ENCODE measurements at places on chromosomes 2 and 18. TPM values are rescaled to one million over a fixed set of nuclear protein-coding genes. Genes with fewer than 3 reads are reported as not detected.

DNA sequence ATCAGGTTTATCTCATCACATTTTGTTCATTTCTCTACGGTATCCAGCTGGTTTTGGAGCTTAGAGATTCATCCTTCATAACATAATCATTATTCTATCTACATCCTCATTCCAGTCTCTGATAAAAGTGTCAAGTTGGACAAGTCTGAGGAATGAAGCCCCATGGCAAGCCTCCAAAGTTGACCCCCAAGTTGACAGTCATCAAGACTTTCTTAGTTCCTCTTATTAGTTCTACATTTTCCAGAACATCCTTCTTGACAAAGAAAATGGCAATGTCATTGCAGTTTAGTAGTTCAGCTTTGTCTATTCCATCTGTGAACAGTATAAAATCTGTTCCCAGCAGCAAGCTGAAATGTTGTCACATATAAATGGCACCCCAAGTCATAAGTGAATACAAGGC, 4.5 kb upstream of the TMSB10 start:
- H3K27ac ChIP-seq: no peak overlapping the region
- H3K4me1 ChIP-seq: peaks cover 6% of the 10 kb centered on the region
- H3K36me3 ChIP-seq: no peaks in the 10 kb centered on the region

DNA sequence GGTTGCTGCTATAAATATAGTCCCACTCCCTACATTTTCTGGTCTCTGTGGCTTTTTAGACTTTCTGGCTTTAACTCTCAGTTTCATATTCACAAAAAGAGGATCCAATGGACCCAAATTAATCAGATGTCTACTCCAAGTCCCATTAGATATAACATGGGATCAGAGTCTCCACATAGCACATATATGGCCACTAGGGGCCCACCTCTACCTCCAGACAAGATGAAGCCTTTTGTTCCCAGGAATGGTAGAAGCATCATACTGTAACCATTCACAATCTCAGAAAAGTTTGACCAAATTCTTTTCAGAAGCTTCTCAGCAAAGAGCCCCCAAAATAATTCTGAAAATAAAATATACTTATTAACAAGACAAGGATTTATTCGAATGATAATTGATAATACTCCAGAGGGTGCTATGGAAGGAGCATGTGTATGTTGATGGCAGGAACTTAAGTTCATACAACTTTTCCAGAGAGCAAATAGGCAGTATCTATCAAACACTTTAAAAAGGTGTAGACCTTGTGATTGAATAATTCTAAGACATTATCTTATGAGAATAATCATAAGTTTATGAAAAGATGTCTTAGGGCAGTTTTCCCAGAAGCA, 382.3 kb upstream of the CRIM1 start:
- H3K36me3 ChIP-seq: no peaks in the 10 kb centered on the region
- no peak overlapping the region for H3K27ac ChIP-seq
- H3K4me3 ChIP-seq: no peak overlapping the region
- H3K27me3 ChIP-seq: no peaks in the 10 kb centered on the region
- peak; percentile 77 for DNase-seq
- 0 out of 2 replicates have a peak, but pooled peaks cover 5% of the 10 kb centered on the region for H3K4me1 ChIP-seq

GRCh38 chr2:142254031-142254430, 123.2 kb upstream of the LRP1B start:
- no peak for DNase-seq
- no peaks in the 10 kb centered on the region for H3K4me1 ChIP-seq
- no peaks in the 10 kb centered on the region for H3K27me3 ChIP-seq
- no peaks in the 10 kb centered on the region for H3K36me3 ChIP-seq
- no peak overlapping the region for H3K4me3 ChIP-seq

GRCh38 chr2:158403237-158403636, 53.3 kb downstream of the CCDC148 start:
- H3K27ac ChIP-seq: no peak overlapping the region
- no peak overlapping the region for H3K4me3 ChIP-seq
- peaks cover 8% of the 10 kb centered on the region for H3K4me1 ChIP-seq
- no peaks in the 10 kb centered on the region for H3K36me3 ChIP-seq

DNA sequence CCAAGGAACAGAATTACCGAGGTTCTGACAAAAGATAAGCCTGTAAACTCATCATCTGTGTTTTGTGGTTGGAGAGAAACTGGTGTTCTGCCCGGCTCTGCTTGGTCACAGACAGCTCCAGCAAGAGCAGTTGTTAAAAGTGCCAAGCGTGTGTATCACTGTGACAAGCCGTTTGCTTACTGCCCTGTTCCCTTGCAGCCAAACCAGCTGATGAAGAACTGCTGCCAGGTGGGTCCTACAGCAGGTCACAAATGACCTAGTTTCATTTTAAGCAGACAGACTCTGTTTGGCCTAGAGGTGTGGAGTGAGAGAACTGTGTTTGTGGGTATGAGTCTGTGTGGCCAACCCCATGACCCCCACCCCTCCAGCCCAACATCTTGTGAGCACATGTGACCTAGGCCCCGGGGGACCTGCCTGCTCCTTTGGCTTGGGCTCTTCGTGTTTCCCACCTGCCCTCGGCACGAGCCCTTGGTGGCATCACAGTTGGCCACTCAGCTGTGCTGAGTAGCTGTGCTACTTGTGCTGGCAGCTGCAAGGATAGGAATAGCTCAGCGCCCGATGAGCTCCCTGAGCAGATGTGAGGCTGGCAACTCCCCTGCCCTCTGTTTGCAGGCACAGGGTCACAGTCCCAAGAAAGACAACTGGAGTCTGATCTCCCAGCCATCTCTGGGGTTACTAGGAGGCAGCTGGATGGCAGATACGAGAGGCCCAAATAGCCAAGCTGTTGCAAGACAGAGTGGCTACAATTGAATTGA, 9.7 kb downstream of the OXER1 start:
- H3K27ac ChIP-seq: no peak overlapping the region
- no peak overlapping the region for H3K4me3 ChIP-seq
- H3K27me3 ChIP-seq: no peaks in the 10 kb centered on the region
- no peak for DNase-seq
- H3K36me3 ChIP-seq: no peaks in the 10 kb centered on the region

DNA sequence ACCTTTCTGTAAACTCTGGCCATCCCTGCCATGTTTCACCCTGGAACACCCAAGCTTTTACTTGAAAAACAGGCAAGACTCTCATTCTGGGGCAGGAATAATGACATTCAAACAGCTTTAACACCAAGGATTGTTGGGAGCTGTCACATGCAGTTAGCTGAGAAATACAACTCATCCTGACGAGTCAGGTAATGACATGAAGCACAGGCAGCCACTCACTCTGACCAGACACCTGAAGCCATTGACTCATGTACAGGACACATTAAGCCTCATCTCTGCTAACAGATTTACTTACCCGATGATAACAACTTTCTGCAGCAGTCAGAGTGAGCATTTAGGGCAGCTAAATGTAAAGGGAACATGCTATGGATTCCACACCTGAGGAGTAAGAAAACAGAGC, 163.1 kb upstream of the PGAP1 start:
- no peaks in the 10 kb centered on the region for H3K27me3 ChIP-seq
- no peak overlapping the region for H3K4me3 ChIP-seq
- no peak overlapping the region for H3K27ac ChIP-seq
- no peaks in the 10 kb centered on the region for H3K4me1 ChIP-seq

- H3K4me3 ChIP-seq: no peak overlapping the region
- peaks cover 8% of the 10 kb centered on the region for H3K4me1 ChIP-seq
- DNase-seq: no peak
- H3K27me3 ChIP-seq: no peaks in the 10 kb centered on the region
- no peaks in the 10 kb centered on the region for H3K36me3 ChIP-seq
These were observed 140.4 kb downstream of the RBMS1 start for GRCh38 chr2:160353166-160353565.

- H3K36me3 ChIP-seq: no peaks in the 10 kb centered on the region
- H3K27me3 ChIP-seq: no peaks in the 10 kb centered on the region
- no peaks in the 10 kb centered on the region for H3K4me1 ChIP-seq
These were observed 39.5 kb upstream of the CYP1B1 start for GRCh38 chr2:38115216-38116032.

GRCh38 chr2:192060161-192060560, 134.6 kb downstream of the TMEFF2 start:
- peaks cover 5% of the 10 kb centered on the region for H3K4me1 ChIP-seq
- no peak for DNase-seq

DNA sequence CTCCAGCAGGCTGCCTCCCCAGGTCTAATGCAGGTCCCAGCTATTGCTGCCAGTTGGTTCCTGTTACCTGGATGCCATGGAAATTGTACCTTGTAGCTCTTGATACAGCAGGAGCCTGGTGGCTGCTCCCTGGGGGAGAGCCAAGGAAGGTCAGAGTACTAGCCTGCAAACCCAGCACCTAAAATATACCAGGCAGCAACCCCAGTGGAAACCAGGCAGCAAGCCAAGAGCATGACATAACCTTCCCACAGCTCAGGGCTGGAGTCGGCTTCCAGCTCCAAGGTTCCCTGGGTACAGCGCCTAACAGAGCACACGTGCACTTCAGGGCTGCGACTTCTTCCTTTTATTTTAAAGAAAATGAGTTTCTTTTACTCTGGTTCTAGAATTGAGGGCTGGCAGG, 30.3 kb downstream of the TNP1 start:
- H3K36me3 ChIP-seq: no peaks in the 10 kb centered on the region
- no peak for DNase-seq
- no peak overlapping the region for H3K4me3 ChIP-seq
- H3K27me3 ChIP-seq: no peaks in the 10 kb centered on the region

- no peak overlapping the region for H3K27ac ChIP-seq
- H3K27me3 ChIP-seq: no peaks in the 10 kb centered on the region
- no peaks in the 10 kb centered on the region for H3K36me3 ChIP-seq
- no peak for DNase-seq
These were observed 98.0 kb downstream of the LNPK start for GRCh38 chr2:175904035-175904434.

GRCh38 chr2:227411320-227411989, 23.7 kb upstream of the SCYGR1 start:
- H3K27me3 ChIP-seq: no peaks in the 10 kb centered on the region
- no peaks in the 10 kb centered on the region for H3K4me1 ChIP-seq
- no peak overlapping the region for H3K27ac ChIP-seq
- H3K36me3 ChIP-seq: no peaks in the 10 kb centered on the region
- no peak for DNase-seq

DNA sequence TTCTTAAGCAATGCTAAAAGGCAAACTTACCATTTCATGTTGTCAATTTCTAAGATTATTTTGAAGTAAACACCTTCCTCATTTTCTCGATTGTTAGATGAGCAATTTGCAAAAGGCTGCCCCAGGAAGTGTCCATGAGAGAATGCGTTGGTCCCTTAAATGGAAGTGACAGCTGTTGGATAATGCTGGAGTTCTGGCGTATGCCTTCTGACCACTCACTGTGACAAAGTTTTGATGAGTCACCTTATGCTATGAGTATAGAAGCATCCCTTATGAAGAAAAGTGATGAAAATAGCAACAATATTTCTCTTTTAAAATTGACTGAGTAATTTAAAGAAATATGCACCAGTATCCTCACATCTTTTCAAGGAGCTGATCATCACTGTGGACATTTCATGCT, 1497.5 kb downstream of the DPP10 start:
- no peaks in the 10 kb centered on the region for H3K27me3 ChIP-seq
- H3K36me3 ChIP-seq: no peaks in the 10 kb centered on the region
- no peak overlapping the region for H3K4me3 ChIP-seq
- no peak for DNase-seq
- no peak overlapping the region for H3K27ac ChIP-seq

DNA sequence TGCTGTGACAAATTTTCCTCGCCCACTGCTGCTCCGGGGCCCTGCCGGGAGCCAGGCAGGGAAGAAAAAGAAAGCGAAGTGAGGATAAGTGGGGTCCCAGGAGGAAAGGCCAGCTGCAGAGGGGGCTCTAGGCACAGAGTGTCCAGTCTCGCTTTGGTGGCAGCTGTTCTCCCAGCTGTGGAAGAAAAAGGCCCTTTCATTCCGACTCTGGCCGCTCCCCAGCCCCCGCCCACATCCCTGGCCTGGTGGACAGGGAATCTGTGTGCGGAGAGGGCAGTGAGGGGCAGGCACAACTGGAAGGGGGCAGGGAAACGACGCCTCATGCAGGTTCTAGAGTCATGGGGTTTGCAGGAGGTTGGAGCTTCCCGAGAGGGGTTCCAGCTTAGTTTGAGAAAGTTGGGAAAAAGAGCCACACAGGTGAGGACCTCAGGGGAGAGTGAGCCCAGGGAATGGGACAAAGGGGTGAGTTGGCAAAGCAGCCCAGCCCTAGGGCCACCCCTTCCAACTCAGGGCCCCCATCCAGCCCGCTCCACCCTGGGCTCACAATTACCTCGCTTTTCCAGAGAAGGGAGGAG, 1.8 kb downstream of the RTKN start:
- H3K27ac ChIP-seq: 0 out of 2 replicates have a peak overlapping the region, but pooled peaks have one; percentile 66
- peak overlapping the region; percentile 96 for H3K4me3 ChIP-seq
- H3K27me3 ChIP-seq: no peaks in the 10 kb centered on the region
- H3K36me3 ChIP-seq: no peaks in the 10 kb centered on the region

DNA sequence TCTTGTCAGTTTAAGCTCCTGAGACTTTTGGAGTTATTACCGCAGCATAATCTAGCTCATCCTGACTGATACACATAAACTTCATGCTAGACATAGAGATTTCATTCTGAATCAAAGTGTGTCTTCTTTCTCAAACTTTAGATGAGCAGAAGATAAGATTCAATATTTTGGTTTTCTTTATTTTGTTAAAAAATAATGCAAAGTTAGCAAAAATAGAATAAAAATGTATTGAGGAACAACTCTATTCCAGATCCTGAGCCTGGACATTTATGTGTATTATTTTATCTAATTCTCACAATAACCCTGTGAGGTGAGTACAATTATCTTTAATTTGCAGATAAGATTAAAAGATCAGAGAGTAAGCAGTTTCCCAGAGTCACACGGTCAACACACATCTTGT, 38.4 kb downstream of the KLHL14 start:
- H3K27me3 ChIP-seq: no peaks in the 10 kb centered on the region
- no peak for DNase-seq
- H3K27ac ChIP-seq: no peak overlapping the region
- H3K36me3 ChIP-seq: no peaks in the 10 kb centered on the region
- H3K4me3 ChIP-seq: no peak overlapping the region

GRCh38 chr2:78890935-78891334, 134.6 kb upstream of the REG3G start:
- no peak overlapping the region for H3K4me3 ChIP-seq
- DNase-seq: no peak
- no peaks in the 10 kb centered on the region for H3K27me3 ChIP-seq

DNA sequence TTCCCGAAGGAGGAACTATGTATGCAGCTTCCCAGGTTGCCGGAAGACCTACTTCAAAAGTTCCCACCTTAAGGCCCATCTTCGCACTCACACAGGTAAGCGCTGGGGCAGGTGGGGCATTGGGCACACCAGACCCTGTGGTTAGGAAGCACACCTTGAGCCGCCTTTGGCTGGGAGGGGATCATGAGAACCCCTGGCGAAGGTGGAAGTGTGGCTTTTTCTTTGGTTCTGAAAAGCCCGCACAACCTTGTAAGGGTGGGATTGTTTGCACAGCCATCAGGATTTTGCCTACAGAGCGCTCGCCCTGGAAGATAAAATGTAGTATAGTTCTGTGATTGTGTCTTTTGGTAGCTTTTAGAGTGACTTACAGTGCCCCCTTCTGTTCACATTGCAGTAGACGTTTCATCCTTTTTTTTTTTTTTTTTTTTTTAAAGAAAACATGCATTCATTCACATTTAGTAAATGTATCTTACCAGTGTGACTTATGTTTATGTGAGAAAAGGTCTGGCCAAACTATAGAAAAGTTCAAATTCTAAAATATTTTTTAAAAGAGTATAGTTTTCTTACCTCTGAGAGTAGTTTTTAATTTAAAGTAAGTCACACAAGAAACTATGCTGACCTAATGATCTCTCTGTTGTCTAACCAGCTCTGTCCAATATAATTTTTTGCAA, 5.3 kb downstream of the KLF11 start:
- 0 out of 2 replicates have a peak, but pooled peaks cover 5% of the 10 kb centered on the region for H3K4me1 ChIP-seq
- peaks cover 6% of the 10 kb centered on the region for H3K27me3 ChIP-seq

Gene TDRD15
- not detected for polyA plus RNA-seq

Gene SCN7A
- polyA plus RNA-seq: 0.10 TPM

Gene BOD1L2
- polyA plus RNA-seq: 0.11 TPM

Gene HSBP1L1
- polyA plus RNA-seq: 2.3 TPM

Gene BOLL
- 1.1 TPM for polyA plus RNA-seq

Gene ALLC
- not detected for polyA plus RNA-seq

Gene UGT1A4
- polyA plus RNA-seq: not detected

Measured in GM23338 (cell line).